ENCODE measurements at places on chromosomes 16 and 17. TPM values are rescaled to one million over a fixed set of nuclear protein-coding genes. Genes with fewer than 3 reads are reported as not detected.
A peak's percentile ranks its signal among the peaks of the same experiment; 100 is the strongest.

The PRDM7 gene
- not detected for polyA plus RNA-seq

The SLC16A6 gene
- polyA plus RNA-seq: 0.20 TPM

DNA sequence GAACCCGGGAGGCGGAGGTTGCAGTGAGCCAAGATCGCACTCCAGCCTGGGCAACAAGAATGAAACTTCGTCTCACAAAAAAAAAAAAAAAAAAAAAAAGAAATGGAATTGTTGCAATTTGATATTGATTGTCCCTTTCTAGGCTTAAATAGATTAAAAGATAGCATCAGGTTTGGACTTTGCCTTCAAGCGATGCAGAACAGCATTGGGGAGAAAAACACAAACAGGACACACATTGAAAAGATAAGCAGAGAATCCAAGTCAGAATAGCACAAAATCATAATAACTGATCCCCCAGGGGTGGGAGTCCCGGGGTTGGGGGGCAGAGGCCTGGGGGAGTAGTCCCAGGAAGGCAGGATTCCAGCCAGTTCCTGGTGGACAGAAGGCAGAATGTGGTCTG is 3.9 kb upstream of the CREBBP start:
- no peak for DNase-seq

The IL32 gene
- polyA plus RNA-seq: 18.1 TPM

The VMO1 gene
- polyA plus RNA-seq: 0.92 TPM

DNA sequence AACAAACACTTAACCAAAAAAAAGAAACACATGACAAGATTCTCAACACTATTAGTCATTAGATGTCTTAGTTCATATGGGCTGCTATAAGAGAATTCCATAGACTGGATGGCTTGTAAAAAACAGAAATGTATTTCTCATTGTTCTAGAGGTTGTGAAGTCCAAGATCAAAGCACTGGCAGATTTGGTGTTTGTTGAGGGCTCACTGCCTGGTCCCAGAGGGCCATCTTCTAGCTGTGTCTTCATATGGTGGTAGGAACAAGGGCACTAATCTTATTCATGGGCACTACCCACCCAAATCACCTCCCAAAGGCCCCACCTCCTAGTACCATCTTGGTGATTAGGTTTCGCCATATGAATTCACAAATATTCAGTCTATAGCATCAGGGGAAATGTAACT is 162.5 kb upstream of the SDK2 start:
- no peak for DNase-seq

- DNase-seq: no peak
Observed at GRCh38 chr16:85912211-85912974, 13.4 kb downstream of the IRF8 start.

DNA sequence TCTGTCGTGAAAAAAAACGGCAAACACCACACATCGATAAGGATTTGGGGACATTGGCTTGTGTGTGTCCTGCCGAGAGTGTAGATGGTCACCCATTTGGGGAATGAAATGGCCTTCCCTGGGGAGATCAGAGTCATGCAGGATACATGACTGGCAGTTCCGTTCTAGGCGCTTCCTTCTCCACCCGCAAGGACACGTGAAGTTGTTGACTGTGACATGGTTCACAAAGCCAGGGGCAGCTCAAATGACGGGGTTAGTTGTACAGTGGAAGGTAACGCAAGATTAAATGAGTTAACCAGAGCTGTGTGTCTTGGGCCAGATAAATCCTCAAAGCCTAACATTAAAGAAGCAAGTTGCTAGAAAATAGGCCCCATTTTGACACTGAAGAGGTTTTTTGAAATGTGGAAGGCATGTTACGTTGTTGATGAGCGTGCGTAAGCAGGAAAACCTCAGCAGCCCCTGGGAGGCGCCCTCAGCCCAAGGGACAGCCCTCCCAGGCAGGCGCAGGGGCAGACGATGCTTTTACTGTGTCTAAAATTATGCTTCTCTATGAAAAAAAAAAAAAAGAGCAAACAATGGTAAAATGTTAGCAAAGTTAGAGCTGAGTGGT is 35.9 kb upstream of the CHMP6 start:
- DNase-seq: no peak

The P2RX1 gene
- polyA plus RNA-seq: 0.02 TPM

GRCh38 chr16:22318690-22319358 is 21.6 kb downstream of the POLR3E start:
- DNase-seq: no peak

The CRAMP1 gene
- polyA plus RNA-seq: 5.2 TPM

- no peak for DNase-seq
Observed at GRCh38 chr17:1474402-1475189, 17.9 kb downstream of the MYO1C start.

GRCh38 chr16:87806641-87807546 is 41.1 kb upstream of the KLHDC4 start:
- peak; percentile 70 for DNase-seq

The TBC1D28 gene
- polyA plus RNA-seq: not detected

DNA sequence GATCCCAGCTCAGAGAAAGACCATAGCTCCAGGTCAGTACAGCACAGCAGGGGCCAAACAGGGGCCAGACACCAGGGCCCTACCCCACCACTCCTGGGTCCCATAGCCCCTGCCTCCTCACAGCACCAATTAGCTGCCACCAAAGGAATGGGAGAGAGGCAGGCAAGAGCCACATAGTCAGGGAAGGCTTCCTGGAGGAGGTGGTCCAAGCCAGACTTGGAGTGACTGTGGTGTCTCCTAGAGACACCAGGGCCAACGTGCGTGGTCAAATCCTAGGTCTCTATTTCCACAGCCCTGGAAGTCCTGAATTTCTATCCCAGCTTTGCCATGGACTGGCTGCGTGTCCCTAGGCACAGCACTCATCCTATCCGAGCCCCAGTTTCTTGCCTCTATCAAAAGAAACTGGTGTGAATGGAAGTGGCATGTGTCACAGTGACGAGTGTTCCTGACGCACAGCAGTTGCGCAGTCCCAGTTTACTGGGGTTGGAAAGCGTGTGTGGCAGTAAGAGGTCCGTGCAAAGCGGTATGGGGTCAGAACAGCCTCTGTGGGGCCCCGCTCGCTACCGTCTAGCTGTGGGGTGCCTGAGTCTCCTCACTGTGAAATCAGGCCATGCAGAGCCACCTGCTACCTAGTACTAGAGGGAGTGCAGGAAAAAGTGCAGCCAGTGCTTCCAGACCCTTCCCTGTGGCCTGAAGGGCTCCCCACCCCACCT is 23.5 kb downstream of the KCNJ12 start:
- no peak for DNase-seq

- no peak for DNase-seq
Observed at GRCh38 chr16:88651276-88651988, 579 bp upstream of the CYBA start.
